ENCODE measurements at places on chromosomes 3 and 15.

DNA sequence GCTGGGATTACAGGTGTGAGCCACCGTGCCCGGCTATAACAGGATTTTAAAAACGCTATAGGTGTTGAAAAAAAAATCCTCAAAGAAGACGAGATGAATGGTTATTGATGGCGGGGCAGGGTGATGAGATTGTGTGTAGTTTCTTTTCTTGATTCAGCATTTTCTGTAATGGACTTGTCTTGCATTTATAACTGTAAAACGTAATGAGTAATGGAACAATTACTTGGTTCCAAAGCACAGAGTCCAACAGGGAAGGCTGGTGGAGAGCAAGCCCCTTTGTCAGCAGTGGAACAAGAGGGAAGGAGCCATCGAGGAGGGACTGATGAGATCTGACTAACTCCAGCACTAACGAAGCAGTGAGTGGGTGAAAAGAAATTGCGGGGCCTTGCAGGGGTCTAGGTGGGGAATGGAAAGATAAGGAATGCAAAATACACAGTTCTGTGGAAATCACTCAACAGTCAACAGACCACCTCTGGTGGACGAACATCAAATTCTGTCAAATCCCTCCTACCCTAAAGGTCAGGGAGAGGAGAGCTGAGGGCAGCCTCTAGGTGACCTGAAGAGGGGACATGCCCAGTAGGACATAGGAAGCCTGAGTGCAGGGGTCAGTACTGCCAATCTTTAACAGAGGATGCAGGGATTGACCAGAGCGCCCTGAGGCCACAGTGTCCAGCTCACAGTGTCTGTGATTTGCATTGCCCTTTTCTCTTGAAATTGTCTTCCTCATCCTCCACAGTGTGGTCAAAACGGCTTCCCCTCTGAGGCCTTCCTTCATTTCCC, 23.1 kb upstream of the CDCP1 start:
- no peak for DNase-seq

- no peak for DNase-seq
Measured at GRCh38 chr3:180223268-180223667, 186.5 kb upstream of the PEX5L start.

DNA sequence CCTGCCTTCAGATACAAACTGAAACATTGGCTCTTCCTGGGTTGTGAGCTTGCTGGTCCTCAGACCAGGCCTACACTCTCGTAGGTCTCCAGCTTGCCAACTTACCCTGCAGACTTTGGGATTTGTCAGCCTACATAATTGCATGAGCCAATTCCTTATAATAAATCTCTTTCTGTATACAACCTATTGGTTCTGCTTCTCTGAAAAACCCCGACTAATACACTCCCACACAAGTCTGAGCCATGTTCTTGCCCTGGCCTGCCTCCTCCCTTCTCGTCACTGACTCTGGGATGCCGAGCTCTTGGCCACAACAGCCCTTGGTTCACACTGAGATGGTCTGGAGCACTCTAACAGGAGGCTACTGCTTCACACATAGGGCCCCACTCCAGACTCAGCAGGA, 9.5 kb downstream of the CYP19A1 start:
- DNase-seq, result no peak

- DNase-seq, result no peak
Measured at GRCh38 chr15:49847423-49848281, 226.8 kb downstream of the DTWD1 start.

GRCh38 chr15:25838191-25838870, 24.8 kb downstream of the ATP10A start:
- DNase-seq, result no peak

DNA sequence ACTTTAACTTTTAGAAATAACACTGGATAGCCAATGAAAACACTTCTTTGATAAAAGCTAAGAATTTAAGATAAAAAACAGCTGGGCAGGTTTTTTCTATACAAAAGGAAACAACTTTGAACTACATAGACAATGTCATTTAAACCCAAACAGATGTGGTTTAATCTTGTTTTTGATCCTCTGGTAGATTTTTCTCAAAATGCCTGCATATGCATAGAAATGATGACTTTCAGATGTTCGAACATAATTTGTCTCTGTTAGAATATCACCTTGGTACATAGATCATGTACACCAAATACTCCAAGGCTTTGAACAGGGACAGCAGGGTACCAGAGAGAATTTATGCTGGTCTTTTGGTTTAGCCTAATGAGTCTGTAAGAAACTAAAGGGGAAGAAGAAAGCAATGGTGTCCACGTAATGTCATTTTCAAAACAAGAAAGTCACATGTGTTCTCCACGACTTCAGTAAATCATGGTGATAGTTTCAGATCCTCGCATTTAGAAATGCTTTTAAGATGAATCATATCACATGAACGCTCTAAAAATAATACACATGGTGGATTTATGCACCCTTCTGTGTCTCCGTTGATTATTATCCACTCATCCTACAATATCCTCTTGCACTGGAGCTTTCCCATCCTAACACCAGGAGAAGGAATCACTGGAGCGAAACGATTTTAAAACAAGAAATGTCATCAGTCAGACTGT, 160.1 kb upstream of the PDZRN3 start:
- DNase-seq, result no peak

GRCh38 chr3:106120356-106120755, 251.5 kb upstream of the CBLB start:
- no peak for DNase-seq

GRCh38 chr3:177471733-177472480, 274.6 kb upstream of the TBL1XR1 start:
- DNase-seq, result no peak

DNA sequence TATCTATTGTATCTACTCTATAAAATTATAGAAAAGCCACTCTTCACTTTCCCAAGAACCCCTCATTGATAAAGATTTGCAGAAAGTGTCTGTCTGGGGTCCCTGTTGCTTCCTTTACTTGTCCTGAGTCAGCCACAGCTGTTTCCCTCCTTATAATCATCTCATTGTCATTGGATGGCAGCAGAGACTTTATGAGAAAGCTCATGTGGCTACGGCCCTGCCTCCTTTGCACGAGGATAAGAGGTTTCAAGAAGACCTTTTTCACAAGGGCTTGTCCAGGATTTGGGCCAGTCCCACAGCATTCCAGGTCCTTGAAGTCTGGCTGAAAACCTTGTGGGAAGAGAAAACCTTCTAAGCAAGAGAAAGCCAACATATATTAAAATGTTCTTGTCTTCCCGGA, 41.9 kb upstream of the THBS1 start:
- no peak for DNase-seq

DNA sequence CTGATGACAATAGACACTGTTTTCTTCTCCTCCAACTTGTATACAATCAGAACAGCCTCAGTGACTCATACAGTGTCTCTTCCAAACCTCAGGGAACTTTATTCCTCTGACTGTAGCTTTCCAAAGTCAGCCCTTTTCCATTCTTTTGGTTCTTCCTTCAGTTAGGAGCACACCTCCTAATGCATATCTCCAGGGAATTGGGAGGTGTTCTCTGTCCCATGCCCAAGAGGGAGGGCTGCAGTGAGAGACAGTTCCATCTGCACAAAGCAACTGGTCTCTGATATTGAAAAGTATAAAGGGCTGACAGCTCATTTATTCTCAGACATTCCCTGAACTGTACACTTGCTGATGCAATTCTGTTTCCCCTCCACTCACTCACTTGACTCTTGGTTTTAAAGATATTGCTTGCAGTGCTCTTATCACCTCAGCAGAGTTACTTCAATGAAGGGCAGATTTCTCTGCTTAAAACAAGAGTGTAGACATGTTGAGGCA, 337.8 kb upstream of the TBC1D5 start:
- no peak for DNase-seq

DNA sequence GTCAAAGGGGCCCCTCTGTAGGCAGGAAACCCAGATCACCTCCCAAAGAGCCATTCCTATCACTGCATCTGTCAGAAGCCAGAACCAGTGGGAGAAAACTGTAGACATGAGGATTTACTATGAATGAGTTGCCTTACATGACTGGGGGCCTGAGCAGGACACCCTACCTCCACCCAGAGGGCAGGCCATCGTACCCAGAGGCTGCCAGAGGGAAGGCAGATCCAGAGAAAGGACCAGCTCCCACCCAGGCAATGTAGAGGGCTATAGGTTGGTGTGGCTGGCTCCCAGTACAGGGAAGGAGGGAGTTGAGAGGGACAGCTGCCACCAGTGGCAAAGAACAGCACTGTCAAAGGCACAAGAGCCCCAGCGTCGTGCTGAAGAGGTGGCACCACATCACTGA, 233.2 kb downstream of the OCA2 start:
- no peak for DNase-seq

DNA sequence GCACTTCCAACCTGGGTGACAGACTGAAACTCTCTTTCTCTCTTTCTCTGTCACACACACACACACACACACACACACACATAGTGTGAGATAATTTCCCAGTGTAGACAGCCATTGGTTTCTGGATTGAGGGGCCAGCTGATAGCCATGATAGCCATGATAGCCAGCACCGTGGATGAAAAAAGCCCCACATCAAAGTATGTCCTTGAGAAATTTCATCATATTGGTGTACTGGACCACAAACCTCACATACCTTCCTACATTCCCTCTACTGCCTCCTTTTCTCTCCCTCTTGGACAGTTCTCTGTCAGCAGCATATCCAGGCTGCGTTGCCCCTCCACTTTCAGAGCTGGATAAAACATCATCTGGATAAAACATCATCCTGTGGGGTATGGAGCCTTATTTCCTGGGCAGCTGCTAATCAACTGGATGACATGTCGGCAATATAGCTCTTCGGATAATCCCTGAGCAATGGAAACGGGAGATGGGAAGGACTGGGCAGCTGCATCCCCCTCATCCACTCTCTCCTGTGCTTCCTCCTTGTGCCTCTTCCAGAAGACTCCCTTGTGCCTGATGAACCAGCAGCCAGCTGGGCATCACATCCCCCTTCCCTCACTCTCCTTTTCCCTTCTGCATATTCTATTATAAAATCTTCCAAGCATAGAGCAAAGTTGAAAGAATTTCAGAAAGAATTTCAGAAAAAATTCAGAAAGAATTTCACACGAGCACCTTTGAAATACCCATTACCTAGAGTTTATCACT, 39.3 kb downstream of the GRK7 start:
- no peak for DNase-seq

- DNase-seq, result no peak
Measured at GRCh38 chr3:67646586-67647234, 7.7 kb downstream of the SUCLG2 start.

- no peak for DNase-seq
Measured at GRCh38 chr3:37458162-37459120, 284.1 kb upstream of the LRRFIP2 start.

GRCh38 chr15:45187894-45188830, at the start of gene SHF:
SHF (minus strand) TSS chr15:45187966; CDS start chr15:45187951, 15 bp downstream.
- no peak for DNase-seq

DNA sequence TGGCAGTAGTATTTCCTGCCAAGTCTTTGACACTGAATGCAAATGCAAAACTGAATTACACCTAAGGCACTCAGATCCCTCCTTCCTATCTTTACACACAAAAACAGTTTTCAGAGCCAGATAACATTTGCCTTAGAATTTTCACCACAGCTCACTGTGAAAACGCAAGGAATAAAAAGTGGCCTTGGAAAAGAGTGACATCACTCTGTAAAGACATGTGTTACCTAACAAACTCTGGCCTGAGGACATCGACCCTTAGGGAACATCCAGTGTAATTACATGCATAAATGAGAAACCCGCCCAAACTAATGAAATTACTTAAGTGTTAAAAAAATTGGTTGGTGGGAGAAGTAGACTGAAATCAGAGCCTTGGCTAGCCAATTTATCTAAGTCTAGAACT, 88.9 kb downstream of the PLOD2 start:
- DNase-seq, result no peak
